Posterior vena cava (tissue), 2 donors: ENCODE measurements at places on chromosomes 4 and X. TPM values are rescaled to one million over a fixed set of nuclear protein-coding genes. Genes with fewer than 3 reads are reported as not detected.

DNA sequence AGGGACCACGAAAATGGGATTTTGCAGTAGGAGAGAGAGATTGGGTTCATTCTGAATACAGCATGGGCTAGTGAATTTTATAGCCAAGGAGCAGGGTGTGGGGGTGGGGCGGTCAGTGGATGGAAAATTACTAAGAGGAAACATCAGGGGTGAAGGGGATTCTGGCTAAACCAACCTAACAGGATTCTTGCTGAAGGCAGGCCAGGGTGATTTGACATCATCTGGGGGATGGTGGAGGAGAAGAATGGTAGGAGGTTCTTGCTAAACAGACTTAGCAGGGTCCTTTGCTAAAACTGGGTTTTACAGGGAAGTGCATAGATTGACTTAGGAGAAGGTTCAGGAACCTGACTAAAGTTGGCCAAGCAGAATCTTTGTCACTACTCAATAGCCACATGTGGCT lies 91.9 kb downstream of the DNAAF6 start:
- DNase-seq: no peak

Gene FHDC1
- total RNA-seq: 2.4 TPM

Gene ATP1B4
- not detected for total RNA-seq

DNA sequence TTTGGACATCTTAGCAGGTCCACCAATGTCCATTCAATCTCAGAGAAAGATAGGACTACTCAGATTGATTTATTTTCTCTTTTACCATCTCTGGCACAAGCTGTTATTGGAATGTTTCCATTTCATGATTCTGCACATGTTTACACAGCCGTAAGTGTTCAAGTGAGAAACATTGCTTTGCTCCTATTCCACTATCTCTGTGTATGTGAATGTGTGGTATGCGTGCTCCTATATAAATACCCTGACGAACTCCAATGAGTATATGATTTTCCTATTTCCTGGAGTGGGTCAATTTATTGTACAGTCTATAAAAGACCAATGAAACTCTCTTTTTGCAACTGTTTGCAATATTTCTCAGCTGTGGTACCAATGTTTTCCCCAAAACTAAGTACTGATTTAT lies 221.0 kb upstream of the GALNT7 start:
- no peak for DNase-seq

DNA sequence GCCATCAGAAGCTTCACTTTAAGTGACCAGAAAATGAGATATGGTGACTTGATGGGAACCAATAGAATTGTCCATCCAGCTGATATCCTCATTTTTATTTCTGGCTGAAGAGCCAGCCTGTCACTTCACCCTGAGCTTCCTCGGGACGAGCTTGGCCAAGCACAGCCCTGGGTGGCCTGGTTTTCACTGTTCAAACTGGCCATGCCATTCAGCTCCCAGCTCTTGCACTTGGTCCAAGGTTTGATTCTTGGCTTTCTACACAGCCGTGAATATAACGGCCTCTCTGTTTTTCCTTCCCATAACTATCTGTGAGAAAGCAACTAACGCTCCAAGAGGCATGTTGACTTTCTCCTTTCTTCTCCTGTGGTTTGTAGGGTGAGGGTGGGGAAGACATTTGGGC lies 71.9 kb downstream of the LIMCH1 start:
- no peak for DNase-seq

- DNase-seq: no peak
These were observed 909 bp upstream of the PRKG2 start for GRCh38 chr4:81215931-81216330.

Gene CLDN34
- total RNA-seq: not detected

Gene COPS4
- total RNA-seq: 39.5 TPM

DNA sequence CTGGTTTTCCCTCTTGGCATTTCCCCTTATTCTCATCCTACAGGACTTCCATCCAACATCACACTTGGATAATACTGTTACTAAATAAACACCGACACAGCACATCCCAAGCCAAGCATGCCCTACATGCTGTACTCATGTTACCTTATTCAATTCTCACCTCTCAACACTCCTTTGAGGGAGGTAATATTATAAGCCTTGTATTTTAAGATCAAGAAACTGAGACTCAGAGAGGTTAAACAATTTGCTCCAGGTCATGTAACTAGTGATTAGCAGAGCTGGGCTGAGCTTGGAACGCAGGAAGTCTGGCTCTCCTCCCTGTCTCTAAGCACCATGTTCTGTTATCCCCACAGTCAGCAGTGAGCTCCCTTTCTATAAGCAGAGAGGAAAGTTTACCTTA lies 333.6 kb upstream of the IGFBP7 start:
- no peak for DNase-seq

Gene TMPRSS11A
- total RNA-seq: not detected
